Peyer's patch (tissue), 4 donors: ENCODE measurements at places on chromosomes 7 and 10. TPM values are rescaled to one million over a fixed set of nuclear protein-coding genes. Genes with fewer than 3 reads are reported as not detected.

The DRGX gene
- not detected for total RNA-seq

The PNLIPRP1 gene
- not detected for total RNA-seq

The SLC16A9 gene
- total RNA-seq, result 2.3 TPM

The CSTF2T gene
- 11.9 TPM for total RNA-seq

The LFNG gene
- total RNA-seq, result 104 TPM

The COL13A1 gene
- total RNA-seq, result 0.94 TPM

The KIAA1549 gene
- 3.3 TPM for total RNA-seq

The ZNF479 gene
- total RNA-seq, result not detected

The PNLIPRP3 gene
- not detected for total RNA-seq

The RAMP3 gene
- 89.1 TPM for total RNA-seq

The JMJD1C gene
- total RNA-seq, result 112 TPM

The AGBL3 gene
- 5.0 TPM for total RNA-seq

The CDK14 gene
- 1.5 TPM for total RNA-seq

The WNT2 gene
- total RNA-seq, result not detected

The FAM131B gene
- total RNA-seq, result 0.66 TPM

The PIP4K2A gene
- total RNA-seq, result 9.0 TPM

The GPER1 gene
- total RNA-seq, result 0.53 TPM

The ARL4A gene
- total RNA-seq, result 112 TPM

The TBXAS1 gene
- 11.2 TPM for total RNA-seq

The WDR86 gene
- not detected for total RNA-seq

The LRRC61 gene
- total RNA-seq, result 22.1 TPM

The PITRM1 gene
- total RNA-seq, result 63.8 TPM

The BCAP29 gene
- total RNA-seq, result 20.6 TPM

The LSM5 gene
- 9.3 TPM for total RNA-seq

The ARHGEF35 gene
- total RNA-seq, result 18.0 TPM

The PPA1 gene
- 110 TPM for total RNA-seq

The DDX50 gene
- 8.2 TPM for total RNA-seq
